Activated CD4-positive, alpha-beta T cell treated with anti-CD3 and anti-CD28 coated beads, Interleukin-2, amount 10 ng/mL, durations not matched to agents 24 days and 14 days (primary cell): ENCODE measurements at places on chromosomes 12 and 14. TPM values are rescaled to one million over a fixed set of nuclear protein-coding genes. Genes with fewer than 3 reads are reported as not detected.

The TAMALIN gene
- total RNA-seq: 10.4 and 12.4 TPM in 2 replicates

DNA sequence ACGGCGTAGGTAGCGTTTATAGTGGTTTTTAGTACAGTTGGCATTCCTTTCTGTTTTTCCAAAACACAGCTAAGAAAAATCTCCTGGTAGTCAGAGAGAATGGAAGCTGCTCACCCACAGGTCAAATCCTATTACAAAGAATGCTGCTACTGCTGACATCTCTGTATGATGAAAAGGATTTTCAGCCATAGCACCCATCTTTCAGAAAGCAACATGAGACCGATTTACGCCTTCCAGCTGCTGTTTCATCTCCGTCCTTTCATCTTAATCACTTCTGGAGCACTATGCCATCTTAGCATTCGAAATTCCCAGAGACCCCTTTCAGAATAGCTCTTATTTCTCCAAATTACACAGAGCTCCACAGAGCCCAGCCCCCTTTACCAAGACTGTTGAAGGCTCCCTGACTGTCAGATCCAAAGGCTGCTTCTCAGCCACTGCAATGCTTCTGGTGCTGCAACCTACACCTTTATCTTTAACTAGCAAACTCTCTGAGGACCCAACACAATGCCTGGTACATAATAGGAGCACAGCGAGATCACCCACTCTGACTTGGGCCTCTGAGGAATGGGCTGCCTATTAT lies 211.8 kb downstream of the NEDD1 start:
- DNase-seq: no peak

DNA sequence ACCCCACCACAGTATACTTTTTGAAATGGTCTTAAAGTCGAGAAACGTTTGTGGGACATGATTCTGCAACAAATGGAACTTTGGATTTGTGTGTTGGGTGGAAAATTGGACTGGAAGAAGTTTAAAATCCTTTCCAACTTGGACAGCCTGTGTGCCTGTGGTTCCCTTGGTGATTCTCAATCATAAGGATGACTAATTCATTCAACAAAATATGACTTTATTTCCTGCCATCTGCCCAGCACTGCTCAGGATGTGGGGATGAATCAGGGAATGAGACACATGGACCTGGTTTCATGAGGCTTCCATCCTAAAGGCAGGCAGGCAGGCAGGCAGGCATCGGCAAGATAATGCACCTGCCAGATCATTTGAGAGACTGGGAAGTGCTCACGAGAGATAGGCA lies 57.3 kb upstream of the TMEM132D start:
- DNase-seq: no peak

GRCh38 chr12:106602076-106602475 lies 19.3 kb downstream of the RFX4 start:
- no peak for DNase-seq

DNA sequence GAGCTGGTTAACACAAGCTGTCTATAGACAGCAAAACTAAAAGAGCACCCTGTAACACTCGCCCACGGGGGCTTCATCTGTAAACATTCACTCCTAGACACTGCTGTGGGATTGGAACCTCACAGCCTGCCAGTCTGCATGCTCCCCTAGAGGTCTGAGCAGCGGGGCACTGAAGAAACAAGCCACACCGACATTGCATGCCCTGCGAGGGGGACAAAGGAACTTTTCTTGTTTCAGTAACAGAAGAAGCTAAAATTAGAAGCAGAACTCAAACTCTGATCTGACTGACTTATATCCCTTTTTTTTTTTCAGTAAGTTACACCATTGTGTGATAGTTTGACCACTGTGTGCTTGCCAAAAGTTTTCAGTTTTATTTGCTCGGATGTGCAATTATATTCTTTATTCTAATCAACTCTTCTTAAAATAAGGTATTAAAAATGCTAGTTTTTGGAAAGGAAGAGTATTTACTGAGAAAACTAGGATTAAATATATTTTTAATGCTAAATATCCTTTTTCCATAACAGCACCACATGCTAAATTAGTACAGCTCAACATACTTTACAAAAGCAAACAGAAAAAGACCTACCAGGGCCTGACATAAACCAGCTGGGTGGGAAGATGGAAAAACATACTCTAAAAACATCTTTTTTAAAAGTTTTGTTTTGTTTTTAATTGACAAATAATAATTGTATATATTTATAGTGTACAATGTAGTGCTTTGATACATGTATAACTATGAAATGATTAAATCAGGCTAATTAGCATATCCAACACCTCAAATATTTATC lies 100.2 kb downstream of the EPS8 start:
- no peak for DNase-seq
